ENCODE measurements at places on chromosomes 1 and 21.

DNA sequence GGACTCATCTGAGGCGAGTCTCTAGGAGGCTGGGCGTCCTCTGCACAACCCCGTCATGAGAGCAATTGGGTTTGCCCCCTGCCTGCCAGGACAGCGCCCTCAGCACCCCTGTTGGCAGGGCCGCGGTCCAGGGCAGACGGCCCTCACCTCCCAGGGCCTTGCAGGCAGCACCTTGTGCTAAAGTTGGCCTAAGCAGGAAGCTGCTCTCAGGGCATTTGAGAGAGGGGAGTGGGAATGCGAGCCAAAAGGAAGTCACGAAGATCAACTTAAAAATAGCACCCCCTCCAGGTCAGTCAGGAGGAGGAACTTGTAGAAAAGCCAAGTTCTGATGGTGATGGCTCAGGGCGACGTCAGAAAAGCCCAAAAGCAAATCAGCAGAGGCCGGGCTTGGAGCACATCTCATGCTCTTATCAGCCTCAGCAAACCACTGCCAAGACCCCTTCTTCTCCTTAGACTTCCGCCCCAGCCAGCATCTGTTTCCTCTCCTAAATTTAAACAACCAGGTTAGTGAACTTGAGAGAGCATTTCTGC is 12.6 kb upstream of the ADORA3 start:
- no peak for DNase-seq

GRCh38 chr1:236091933-236092318 is 27.0 kb upstream of the NID1 start:
- no peak for DNase-seq

DNA sequence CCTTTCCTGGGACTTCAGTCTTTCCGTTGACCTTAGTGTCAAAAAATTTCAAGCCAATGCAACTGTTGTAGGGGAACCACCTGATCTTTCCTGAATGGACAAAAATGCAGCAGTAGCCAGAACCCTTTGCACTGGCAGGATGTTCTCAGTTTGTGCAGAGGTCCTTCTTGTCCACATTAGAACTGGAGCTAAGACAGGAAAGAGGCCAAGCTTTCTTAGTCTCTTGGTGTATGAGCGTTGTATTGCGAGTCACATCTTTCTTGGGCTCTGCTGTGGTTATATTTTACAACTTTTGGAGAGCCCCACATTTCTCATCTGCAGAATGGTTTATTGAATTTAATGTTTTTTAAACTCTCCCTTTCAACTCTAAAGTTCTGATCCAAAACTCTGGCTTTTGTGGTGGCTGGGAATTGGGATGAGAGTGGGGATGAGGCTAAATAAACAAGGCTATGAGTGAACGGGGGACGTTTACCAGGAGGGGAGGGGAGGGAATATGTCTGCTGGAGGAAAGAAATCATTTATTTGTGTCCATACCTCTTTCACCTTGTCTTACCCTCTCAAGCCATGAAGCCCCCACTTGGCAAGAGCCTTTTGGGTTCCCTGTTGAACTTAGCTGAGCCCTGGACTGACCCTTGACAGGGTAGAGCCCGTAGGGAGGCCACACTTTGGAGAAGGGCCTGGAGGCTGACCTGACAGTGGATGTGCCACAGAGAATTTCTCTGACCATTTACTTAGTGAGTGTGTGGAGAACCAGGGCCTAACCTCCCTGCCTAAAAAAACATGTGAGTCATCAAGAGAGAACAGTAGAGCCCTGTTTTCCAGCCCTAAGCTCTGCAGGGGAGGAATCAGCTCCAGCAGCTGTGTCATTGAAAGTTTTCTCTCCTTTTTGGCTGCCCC is 586 bp downstream of the CHI3L2 start:
- DNase-seq, result no peak

DNA sequence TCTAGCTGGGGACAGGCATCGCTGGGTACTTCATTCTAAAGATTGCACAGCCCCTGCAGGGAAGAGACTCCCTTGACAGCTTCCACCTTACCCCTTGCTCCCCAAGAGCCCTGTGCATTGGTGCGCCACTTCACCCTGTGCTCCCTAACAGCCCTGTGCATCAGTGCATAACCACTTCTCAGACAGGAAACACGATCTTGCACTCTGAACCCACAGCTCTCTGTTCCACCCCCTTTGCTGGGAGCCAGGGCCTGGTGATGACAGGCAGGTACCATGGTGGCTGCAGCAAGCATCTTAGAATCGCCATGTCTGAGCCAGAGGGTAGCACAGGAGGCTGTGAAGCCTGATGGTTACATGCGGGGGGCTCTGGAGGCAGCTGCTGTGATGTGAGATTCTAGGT is 5.0 kb downstream of the ALPL start:
- DNase-seq, result no peak

DNA sequence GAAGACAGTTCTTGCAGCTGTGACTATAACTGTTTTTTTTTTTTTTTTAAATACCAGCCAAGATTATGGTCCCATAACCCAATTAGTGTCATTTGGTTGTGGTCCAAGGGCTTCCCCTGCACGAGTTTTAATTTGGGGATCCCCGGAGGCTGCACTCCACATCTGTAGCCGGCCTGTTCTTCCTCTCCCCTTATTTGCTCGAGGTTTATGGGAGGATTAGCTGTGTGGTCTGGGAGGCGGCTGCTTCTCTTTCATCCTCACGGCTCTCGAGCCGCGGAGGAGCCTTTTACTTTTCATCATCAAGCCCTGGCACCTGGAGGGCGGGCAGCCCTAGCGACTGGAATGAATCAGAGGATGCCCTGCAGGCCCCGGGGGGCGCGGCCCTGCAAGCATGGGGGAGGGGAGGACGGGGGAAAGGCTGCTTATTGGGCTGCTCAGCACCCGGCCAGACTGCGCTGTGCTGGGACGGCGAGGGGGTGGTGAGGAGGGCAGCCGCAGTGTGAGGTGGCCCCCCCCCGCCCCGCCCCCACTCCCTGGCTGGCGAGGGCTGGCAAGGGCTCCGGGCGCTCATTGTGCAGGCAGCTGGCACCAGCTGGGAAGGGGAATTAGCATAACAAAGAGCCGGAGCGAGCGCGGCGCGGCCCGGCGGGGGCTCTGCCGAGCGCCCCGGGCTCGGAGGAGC is 18.5 kb downstream of the SERTAD4 start:
- DNase-seq, result no peak

DNA sequence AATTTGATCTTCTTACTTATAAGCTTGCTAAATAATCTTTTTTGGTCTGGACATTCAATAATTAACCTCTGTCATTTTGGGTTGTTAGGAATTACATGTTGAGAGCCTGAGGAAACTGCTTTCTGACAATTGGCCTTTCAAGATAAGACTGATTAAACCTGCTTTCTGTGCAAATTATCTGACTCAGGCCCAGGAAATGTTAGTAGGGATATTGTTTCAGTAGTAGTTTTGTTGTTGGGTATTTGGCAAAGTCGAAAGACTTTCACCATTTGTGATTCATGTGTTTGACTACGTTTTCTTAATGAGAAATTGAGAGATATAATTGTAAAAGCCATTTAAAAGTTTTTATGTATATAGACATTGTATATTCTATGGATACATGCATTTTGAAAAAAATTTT is 81.1 kb upstream of the GPR88 start:
- DNase-seq, result no peak
